ENCODE measurements at places on chromosomes 1 and 21. TPM values are rescaled to one million over a fixed set of nuclear protein-coding genes. Genes with fewer than 3 reads are reported as not detected.
A peak's percentile ranks its signal among the peaks of the same experiment; 100 is the strongest.

DNA sequence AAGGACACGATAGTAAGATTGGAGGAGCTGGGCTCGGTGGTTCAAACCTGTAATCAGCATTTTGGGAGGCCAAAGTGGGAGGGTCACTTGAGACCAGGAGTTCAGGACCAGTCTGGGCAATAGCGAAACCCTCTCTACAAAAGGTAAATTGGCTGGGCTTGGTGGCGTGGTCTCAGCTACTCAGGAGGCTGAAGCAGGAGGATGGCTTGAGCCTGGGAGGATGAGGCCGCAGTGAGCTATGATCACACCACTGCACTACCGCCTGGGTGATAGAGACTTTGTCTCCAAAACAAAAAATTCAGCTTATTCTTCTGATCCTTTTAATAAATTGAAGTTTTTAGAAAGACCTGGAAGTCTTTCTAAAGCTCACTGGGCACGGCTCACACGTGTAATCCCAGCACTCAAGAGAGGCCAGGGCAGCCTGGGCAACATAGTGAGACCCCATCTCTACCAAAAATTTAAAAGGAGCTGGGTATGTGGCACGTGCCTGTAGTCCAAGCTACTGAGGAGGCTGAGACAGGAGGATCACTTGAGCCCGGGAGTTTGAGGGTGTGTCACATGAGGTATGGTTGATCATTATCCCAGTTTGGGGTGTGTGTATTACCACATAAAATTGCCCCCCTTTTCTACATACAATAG, 15.3 kb downstream of the MASP2 start:
- DNase-seq = no peak

- no peak for DNase-seq
These were observed 73.3 kb upstream of the ZC3H11B start for GRCh38 chr1:219686171-219686570.

- DNase-seq = no peak
These were observed 17.4 kb downstream of the KCNA10 start for GRCh38 chr1:110501488-110502132.

DNA sequence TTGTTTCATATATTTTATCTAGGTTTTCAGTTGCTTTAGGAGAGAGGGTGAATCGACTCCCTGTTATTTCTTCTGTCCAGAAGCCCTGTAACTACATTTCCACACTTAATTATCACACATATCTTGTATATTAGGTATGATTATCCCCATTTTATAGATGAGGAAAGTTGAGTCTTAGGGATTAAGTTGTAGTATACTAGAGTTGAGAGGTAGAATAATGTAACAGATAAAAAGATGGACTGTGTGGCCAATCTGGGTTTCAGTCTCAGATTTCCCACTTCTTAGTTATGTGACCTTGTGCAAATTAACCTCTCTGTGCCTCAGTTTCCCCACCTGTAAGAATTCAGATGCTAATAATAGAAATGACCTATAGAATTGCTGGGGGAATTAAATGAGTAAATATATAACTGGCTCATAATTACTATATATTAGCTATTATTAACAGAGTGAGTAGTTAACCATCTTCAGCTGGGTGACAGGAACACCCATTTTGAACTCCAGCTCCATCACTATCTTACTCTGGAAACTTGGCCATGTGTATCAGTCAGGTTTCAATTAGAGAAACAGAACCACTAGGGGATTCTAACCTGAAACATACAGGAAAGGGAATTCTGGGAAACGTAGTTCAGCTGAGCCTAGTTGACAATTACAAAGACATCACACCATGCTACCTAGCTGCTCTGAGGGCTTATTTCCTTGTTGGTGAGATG, 20.4 kb upstream of the FOXO6 start:
- no peak for DNase-seq

DNA sequence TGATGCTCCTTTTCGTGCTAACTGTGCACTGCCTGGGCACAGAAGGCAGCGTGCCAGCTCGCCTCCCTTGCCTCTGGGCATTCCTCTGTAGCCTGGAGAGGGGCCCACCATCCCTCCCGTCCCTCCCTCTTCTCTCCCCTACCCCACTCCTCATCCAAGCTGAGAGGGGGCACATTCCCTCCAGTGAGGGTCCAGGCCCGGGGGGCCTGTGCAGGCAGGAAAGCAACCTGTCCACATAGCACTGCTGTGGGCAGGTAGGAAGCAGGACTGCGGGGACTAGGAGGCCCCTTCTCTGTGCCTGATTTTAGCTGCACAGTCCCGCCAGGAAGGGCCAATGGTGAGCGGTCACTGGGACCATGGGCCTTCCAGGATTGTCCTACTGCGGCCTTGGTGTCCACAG, 10.3 kb upstream of the PKNOX1 start:
- no peak for DNase-seq

GRCh38 chr1:63611231-63611630, 18.0 kb downstream of the PGM1 start:
- DNase-seq = no peak

DNA sequence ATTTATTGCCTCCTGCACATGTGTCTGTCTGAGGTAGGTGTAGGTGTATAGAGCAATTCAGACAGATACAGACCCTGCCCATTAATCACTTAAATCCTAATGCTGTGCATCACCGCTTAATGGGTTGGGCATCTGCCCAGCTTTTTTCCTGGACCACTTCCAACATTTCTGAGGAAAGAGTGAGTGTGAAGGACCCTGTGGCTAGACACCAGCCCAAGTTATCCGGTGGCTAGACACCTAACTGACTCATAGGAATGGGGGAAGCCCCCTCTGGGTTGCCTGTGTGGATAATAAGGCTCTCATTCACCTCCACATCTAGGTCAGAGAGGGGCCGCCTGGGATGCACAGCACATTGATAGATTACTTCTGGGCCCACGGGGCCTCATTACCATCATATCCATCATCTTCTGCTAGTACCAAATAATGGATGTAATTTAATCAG, 121.1 kb upstream of the RAVER2 start:
- DNase-seq = no peak

DNA sequence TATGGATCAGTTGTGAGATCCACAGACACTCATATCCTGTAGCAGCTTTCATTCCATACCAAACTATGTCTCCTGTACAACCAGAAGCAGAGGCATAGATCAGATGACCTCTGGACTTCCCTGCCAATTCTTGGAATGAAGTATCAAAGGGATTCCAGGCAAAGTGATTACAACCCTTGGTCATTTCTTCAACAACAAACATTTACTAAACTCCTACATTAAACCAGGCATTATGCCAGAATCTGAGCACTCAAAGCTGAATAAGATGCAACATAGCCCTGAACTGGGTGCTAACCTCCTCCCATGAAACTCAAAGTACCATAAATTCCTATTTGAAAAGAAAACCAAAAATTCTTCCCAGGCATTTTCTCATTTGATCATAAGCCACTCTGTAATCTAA, 121.2 kb upstream of the SGIP1 start:
- no peak for DNase-seq

- no peak for DNase-seq
These were observed 773 bp downstream of the CHD1L start for GRCh38 chr1:147243228-147243685.

- DNase-seq = no peak
These were observed 92.9 kb downstream of the BEND5 start for GRCh38 chr1:48683839-48684238.

DNA sequence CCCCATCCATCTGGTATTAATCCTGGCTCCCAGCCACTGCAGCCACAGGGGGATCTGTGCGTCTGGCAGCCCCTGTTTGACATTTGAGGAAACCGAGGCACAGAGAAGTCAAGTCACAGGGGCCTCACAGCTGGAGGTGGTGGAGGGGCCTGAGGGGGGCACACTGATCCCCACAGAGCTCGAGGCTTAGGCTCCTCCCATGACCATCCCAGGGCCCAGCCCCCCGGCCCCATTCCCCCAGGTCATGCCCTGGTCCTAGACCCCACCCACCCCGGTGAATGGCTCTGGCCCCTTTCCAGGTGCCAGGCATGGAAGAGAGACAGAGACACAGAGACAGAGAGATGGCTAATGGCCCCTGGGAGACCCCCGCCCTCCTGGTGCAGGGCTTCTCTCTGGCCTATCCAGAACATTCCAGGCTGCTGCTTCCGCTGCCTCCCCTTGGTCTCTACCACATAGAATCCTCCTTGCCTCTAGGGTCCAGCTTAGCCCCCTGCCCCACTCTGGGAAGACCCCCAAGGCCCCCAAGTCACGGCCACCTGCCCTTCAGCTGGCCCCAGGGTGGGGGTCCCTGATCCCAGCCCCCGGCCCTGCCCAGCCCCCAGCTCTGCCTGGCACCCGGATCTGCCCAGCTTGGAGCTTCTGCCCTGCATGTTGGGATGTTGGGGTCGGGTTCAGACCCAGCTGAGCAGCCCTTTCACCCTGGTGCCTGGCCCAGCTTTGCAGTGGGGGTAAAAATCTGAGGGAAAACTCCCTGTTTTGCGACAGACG, 29.2 kb upstream of the LRRC3 start:
- DNase-seq = no peak

- DNase-seq = no peak
These were observed 114.2 kb downstream of the SIK1 start for GRCh38 chr21:43312751-43313169.

DNA sequence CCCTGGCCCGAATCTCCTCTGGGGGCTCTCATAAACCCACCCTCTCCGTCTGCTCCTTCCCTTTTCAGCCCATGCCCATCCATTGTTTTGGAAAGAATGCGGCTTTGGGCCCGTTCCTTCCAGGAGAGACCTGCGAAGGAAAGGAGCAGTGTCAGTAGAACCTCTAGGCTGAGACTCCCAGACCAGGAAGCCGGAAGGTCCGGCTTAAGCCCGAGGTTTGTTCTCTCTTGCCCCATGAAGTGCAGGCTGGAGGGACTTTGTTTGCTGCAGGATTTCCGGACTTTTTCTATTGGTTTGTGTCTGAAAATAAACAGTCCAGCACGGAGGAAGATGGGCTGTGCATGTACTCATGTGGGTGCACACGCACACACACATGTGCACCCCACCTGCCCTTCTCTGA, 49.8 kb downstream of the ELK4 start:
- no peak for DNase-seq

- no peak for DNase-seq
These were observed 32.7 kb upstream of the ANGPTL7 start for GRCh38 chr1:11156441-11156840.

DNA sequence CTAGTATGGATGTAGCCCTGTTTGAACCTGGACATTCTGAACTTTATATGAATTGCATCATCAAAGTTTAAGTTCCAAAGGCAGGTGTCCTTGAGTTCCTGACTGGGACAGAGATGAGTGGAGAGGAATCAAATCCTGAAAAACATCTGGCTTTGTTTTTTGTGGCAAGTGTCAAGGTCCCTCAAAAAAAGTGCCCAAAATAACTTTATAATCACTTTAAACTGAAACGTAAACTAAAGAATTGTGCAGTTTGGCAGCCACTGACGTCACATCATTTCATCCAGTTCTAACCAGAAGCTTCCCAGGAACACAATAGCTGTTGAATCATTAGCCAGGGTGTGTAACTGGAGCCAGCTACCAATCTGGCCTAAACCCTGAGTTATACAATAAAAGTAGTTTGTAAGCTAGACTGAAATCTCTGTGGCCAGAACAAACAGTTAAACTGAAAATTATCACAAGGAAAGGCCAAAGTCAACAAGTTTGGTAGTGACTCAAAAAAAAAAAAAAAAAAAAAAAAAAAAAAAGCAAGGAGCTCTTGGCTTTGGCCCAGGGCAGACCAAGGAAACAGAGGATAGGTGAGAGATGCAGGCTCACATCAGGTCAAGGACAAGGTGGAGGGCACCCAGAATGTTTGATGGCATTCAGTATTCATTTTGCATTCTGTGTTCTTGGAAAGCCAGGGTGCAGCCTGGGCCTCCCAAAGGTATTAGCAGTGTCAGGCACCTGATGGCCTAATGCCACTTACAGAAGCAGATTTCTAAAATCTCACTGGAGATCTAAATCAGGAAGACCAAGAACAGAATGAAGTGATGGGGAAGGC, 74.3 kb downstream of the TNFSF18 start:
- peak; percentile 6 for DNase-seq

- no peak for DNase-seq
These were observed 292.7 kb downstream of the SDCCAG8 start for GRCh38 chr1:243548516-243548915.

DNA sequence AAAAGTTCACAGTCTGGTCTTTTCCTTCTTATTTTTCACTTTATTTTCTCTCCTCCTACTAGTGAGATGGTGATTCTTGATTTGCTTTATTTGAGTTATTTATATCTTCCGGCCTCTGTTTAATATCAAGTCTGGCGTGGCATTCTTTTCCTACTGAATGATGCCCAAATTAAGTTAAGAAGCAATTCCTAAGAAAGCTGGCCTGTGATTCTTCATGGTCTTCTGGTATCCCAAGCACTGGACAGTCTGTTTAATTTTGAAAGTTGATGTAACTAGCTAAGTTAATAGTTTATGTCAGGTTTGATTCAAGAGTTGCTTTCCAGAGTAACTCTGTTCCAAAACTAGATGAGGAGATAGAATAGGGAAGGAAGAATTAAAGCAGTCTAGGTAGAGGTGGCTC, 9.2 kb upstream of the ENAH start:
- DNase-seq = no peak

DNA sequence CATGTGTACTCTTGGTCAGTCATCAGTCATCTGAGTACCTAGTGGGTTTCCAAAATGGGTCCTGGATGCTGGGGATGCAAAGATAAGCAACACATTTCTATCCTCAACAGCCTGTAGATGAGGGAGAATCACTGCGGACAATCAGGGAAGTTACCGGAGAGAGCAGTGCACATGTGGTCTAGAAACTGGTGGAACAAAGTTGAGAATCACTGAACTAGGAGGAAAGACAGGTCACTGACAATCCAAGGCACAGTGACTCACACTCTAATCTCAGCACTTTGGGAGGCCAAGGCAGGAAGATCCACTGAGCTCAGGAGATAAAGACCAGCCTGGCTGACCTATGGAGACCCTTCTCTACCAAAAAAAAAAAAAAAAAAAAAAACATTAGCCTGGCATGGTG, 31.4 kb upstream of the LGALS8 start:
- no peak for DNase-seq

GRCh38 chr21:34841154-34841553, 172.4 kb downstream of the CLIC6 start:
- DNase-seq = no peak

- no peak for DNase-seq
These were observed 2.7 kb downstream of the CAPN2 start for GRCh38 chr1:223714849-223715603.

DNA sequence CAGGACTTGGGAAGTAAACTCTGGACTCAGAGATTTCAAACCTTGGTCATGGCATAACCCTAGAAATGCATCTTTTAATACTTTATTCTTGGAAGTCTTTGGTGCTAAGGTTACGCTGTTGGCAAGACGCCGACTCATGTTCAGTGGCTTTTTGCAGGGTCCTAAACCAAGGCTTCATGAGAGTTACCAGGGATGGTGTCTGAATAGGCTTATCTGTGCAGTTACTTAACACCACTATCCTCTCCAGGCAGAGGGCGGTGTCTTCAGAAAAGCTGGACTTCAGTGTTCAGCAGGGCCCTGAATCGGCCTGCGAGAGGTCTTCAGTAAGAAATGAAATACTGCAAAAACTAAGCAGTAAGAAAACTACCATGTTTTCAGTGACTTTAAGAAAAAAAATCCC, 58.3 kb downstream of the SIM2 start:
- DNase-seq = no peak

SLC16A4 gene
- 15.4 TPM for total RNA-seq

WNT9A gene
- 2.7 TPM for total RNA-seq

TMCC2 gene
- 4.4 TPM for total RNA-seq

GJA8 gene
- total RNA-seq = not detected

LBR gene
- 128 TPM for total RNA-seq

ATXN7L2 gene
- total RNA-seq = 2.0 TPM

PLA2G2F gene
- total RNA-seq = 1.3 TPM

LYPD8 gene
- not detected for total RNA-seq

FAM167B gene
- 2.5 TPM for total RNA-seq

SLAMF1 gene
- 0.21 TPM for total RNA-seq

ANGPTL3 gene
- total RNA-seq = not detected
